ENCODE measurements at places on chromosomes 3 and 15.

DNA sequence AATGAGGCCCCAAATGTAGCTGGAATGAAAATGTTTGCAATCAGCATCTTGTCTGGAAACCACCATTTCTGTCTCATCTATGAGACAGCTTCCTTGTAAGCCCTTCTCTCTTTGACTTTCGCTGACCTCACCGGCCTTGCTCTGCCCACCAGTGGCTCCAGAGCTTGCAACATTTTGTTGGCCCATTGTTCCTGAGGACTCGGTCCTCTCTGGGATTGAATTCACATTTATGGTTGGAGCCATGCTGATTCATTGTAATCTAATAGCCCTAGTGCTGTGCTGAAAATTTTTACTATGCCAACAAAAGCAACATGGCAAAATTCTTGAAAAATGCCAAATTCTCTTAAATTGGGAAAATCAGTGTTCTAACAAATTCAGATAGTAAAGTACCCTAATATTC lies 37.2 kb downstream of the ABHD5 start:
- DNase-seq, result no peak

GRCh38 chr3:166307756-166308350 lies 470.6 kb upstream of the BCHE start:
- DNase-seq, result no peak

DNA sequence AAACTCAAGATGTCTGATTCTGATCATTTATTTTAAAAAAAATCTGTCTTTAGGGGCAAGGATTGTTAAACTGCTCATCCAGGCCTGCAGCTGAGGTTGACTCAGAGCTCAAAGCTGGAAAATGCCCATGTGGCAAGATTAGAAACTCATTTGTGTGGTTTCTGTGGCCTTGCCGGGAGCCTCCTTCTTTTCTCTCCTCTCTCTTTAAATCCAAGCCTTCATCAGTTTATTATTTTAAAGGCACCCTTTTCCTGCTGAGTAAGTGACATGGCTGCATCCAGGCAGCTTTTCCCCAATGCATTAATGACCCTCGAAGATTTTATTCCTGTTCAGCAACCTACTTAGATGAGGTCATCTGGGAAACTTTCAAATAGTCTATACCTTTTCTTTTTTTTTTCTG lies 221.3 kb upstream of the CDIN1 start:
- DNase-seq, result no peak

GRCh38 chr3:11381563-11381962 lies 109.4 kb downstream of the ATG7 start:
- DNase-seq, result no peak

GRCh38 chr3:155553326-155553725 lies 191.5 kb downstream of the PLCH1 start:
- DNase-seq, result no peak

GRCh38 chr15:37902126-37902525 lies 32.3 kb upstream of the TMCO5A start:
- DNase-seq, result no peak

DNA sequence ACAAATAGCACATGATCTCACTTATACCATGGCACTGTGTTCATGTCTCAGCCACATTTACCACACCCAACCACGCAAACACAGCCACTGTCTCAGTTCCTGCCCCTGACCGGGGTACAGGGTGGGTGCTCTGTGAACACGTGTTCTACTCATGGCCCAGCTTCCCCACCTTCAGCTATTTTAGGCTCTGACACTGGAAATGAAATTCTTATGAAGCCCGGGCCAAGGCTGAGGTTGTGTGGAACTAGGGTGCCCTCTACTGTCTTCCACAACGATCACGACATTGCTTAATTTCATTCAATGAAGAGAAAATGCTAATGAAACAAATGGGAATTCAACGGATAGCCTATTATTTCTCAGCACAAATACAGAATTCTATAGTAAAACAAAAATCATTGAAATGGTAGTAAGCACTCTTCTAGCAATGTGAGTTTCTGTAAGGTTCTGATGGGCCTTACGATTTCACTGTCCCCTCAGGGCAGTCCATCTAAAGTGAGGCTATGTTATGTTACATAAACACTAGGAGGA lies 2.1 kb upstream of the GABRA5 start:
- no peak for DNase-seq

- no peak for DNase-seq
Measured at GRCh38 chr3:114035896-114036295, 20.4 kb downstream of the CCDC191 start.

GRCh38 chr3:184380185-184380626 lies 352 bp downstream of the CHRD start:
- DNase-seq, result no peak

DNA sequence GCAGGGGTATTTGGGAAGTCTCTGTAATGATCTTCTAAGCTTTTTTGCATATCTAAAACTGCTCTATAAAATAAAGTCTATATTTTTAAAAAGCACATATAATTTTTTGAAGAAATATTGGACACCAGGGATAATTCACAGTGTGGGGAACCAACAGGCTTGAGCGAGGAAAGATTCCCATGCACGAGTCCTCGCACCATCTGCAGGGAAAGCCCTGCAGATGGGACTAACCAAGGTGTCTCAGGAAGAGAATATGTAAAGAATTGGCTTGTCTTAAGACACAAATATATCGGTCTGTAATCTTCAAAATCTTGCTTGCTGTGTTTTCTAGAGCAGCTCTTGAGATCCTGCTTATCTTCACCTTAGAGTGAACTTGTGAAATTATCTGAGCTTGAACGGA lies 77.2 kb upstream of the SEMA6D start:
- DNase-seq, result no peak

- no peak for DNase-seq
Measured at GRCh38 chr3:42706721-42707619, 4.4 kb upstream of the HHATL start.

- DNase-seq, result no peak
Measured at GRCh38 chr3:115975353-115975752, 352.0 kb downstream of the GAP43 start.

Measured in CD8-positive, alpha-beta memory T cell (primary cell).